ENCODE measurements at places on chromosomes 3 and 15.

DNA sequence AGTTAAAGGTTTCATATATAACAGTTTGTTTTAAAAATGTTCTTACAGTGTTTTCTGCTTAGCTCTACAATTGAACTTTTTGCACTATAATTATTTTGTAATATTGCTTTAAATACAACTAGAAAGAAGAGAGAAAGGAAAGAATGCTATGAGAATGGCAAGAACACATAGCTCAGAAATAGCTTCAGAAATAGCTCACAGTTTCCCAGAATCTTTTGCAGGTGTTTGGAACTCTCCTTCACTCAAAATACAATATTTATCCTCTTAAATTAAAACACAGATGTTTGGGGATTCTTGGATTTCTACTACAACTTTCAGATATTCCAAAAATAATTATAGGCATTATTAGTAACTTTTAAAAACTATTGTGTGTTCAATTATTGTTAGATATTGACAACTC, 658.0 kb upstream of the DPPA4 start:
- no peak for DNase-seq

- DNase-seq: no peak
Observed at GRCh38 chr15:29638781-29639180, 183.5 kb downstream of the TJP1 start.

GRCh38 chr15:40536501-40536900, 28.3 kb downstream of the CCDC32 start:
- no peak for DNase-seq

DNA sequence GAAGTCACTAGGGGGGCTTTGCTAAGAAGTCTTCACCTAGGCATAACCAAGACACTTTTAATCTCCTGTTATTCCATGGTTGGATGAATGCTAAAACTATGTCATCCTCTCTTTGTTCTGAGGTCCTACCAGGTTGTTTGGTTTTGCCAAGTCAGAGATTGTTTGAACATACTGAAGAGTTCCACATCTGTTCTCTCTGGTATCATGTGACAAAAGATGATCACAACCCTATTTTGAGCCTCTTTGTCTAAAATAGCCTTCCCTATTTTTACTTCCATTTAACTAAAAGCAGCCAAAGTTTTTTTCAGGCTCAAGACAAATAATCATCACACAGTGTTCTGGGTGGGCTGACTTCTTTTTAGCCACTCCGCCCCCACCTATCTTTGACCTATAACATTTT, 218.4 kb upstream of the LMCD1 start:
- no peak for DNase-seq

DNA sequence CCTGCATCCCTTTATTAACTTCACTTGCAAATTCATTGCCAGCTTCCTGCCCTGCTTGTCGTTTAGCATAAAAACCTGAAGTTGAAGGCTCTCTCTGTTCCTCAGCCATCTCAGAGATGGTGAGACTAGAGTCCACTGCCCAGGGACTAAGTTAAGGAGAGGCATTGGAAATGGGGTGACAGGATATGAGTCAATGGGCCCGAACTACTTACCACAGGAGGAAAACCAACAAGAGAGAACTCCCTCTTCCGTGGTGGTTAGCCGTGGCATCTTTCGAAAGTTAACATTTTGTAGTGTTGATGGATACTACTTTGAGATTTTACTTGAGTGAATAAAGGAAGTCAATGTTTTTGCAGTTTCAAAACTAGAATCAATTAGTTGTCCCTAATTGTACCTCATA, 65.3 kb downstream of the LRTM1 start:
- DNase-seq: no peak

DNA sequence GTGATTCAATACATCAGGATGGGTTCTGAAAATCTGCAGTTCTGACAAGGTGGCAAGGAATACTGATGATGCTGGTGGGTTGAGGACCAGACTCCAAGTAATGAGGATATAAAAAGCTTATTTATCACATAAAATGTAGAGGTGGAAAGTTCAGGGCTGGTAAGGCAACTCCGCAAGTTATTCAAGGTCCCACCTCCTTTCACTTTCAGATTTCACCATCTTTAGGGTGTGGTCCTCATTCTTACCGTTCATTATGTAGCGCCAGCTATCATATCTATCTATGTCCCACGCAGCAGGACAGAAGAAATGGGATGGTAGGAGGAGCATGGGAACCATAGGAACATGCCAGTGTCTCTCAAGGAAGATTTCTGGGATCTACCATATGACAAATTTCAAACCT, 80.3 kb downstream of the IL1RAP start:
- no peak for DNase-seq

DNA sequence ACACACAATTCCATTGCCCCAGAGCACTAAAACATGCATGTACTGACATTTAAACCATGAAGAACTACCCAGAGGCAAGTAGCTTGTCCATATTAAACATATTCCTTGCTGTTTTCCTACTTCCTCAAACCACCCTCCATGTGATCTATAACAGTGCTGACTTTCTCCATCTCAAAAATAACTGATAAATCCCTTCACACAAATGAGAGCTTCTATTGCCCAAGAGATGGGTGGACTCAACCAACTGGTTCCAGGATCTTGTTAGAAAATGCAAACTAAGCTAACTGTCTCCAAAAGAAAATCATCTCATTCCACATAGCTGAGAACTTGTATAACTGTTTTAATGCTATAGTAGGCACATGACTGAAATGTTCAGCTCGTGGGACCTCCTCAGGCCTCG, 29.6 kb downstream of the DCLK3 start:
- DNase-seq: no peak

GRCh38 chr3:71303627-71304200, 279.8 kb downstream of the FOXP1 start:
- no peak for DNase-seq

DNA sequence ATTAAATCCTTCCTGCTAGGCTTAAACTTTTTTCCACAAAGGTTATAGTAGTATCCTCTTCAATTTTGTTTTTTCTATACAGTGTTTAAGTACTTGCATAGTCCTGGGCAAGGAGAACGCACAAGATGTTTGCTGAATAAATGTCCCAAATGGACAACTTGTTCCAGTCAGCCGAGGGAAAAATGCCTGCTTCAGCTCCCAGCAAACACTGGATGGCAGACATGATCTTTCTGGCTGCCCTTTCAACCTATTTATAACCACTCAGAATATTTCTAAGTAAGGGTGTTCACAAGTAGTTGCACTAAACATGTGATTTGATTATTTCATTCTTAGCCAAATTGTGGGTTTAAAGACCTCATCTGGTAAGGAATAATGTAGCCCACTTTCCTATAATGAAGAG, 29.8 kb downstream of the GNB4 start:
- no peak for DNase-seq

DNA sequence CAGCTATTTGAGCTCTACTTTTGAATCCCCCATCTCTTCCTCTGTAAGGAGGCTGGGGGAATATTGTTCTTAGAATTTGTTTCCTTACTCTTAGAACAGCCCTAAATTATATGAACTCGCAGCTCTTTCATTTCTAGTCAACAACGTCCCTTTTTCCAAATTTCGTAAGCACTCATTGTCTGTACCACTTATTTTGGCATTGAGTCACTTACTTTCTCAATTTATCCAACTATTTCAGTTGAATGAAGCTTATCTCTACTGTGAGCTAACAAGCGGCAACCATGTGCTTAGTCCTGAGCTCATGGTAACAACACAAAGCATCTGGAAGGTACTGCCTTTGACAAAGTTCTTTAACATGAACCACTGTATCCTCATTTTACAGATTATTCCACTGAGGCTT, 191.1 kb downstream of the GREM1 start:
- no peak for DNase-seq

GRCh38 chr3:13547591-13548371, 1.1 kb upstream of the FBLN2 start:
- DNase-seq: no peak

DNA sequence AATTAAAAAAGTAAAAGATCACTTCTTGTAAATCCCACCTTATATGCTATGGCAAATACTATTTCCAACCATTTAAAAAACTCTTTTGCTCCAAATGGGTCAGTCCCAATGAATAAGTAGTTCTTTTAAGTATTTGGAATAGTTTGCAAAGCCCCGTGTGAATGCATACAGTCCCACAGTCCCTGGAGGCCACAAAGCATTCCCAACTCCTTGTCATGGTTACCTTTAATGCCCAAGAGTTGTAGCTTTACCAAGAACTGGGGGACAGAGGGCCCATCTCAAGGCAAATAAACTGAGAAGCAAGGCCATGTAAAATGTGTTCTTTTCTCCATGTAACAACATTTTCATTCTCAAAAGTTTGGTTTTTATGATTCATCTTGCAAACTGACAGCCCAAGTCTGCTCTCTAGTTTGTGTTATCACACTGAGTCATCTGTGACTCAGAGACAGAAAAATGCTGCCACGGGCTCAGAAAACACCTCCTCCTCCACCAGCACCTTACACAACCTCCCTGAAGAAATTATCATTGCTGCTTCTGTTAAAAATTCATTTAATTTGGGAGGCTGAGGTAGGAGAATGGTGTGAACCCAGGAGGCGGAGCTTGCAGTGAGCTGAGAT, 336.2 kb downstream of the ERC2 start:
- DNase-seq: no peak

GRCh38 chr3:129033633-129034321, 26.8 kb upstream of the GP9 start:
- DNase-seq: no peak

DNA sequence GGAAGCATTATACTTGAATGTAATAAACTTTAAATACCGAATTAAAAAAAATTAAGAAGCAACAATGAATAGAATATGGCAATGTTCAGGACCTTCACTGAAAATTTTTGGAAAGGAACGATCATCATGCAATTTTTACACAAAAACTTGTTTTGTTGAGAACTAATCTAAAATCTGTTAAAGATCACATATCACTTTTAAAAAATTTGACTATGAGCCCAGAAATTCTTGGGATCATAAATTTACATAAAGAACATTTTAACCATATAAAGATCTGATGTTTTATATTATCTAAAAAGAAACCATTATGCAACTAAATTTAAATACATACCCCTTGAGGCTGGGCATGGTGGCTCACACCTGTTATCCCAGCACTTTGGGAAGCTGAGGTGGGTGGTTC, 76.2 kb upstream of the MELTF start:
- DNase-seq: no peak

GRCh38 chr3:59126446-59126845, 76.6 kb upstream of the CFAP20DC start:
- DNase-seq: no peak

- no peak for DNase-seq
Observed at GRCh38 chr3:66553441-66554113, 52.8 kb upstream of the LRIG1 start.

DNA sequence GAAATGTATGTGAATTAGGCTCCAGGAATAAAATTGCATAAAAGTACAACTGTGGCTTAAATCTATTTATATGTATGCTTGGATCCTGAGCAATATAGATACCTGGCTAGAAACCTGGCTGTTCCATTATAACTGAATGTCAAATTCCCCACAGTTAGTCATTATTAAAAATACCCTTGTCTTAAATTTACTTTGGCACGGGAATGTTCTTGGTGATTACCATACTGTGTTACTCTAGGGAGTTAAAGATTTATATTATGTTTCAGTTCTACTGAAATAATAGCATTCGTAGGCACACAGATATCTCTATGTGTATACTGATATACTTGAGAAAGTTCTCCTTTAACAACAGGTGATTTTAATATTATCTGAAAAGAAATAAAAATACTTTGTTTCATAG, 394.1 kb downstream of the PTPRG start:
- DNase-seq: no peak

- no peak for DNase-seq
Observed at GRCh38 chr3:25171118-25171807, 256.8 kb upstream of the RARB start.

DNA sequence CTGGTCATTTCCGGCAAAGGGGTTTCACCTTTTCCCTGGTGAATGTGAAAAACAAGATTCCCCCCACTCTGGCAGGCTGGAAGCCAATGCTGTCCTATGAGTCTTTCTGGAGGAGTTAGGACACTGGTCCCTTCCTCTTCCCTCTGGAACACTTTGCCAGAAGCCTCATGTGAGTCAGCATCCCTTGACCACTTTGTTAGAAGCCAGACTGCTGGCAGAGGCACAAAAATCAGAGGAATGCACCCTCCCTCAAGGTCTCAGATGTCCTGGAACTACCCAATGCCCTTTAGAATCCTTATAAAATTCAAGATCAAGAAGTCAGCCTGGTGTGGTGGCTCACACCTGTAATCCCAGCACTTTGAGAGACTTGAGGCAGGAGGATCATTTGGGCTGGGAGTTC, 26.6 kb downstream of the ITGB5 start:
- DNase-seq: peak; percentile 89

DNA sequence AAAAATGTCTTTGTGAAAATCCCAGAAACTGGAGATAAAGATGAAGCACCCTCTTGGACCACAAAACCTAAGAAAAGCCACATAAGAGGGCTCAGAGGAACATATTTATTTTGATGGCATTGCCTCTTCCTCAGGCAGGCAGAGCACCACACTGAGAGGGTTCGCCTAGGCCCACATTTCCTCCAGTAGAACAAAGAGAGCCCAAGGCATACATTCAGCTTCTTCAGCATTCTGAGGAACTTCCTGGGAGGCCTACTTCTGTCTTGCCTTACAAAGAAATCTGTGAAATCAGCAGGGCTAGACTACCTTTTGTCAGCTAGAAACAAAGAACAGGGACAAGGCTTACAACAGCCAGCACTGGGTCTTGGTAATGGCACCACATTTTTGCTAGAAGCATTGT, 1325.3 kb downstream of the SI start:
- no peak for DNase-seq

DNA sequence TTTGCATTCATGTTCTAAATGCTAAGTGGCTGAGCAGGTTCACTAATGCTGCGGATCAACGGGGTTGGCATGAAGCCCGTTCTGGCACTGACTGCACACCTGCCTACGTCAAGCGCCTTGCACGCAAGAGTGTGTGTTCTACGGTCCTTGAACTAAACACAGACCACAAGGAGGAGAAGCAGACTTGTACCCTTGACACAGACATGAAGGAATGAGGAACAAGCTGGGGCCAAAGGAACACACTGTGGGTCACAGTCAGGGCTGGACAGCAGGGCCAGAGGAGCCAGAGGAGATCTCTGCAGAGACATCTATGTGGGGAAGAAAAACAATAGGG, 48.0 kb upstream of the LDHAL6B start:
- no peak for DNase-seq

DNA sequence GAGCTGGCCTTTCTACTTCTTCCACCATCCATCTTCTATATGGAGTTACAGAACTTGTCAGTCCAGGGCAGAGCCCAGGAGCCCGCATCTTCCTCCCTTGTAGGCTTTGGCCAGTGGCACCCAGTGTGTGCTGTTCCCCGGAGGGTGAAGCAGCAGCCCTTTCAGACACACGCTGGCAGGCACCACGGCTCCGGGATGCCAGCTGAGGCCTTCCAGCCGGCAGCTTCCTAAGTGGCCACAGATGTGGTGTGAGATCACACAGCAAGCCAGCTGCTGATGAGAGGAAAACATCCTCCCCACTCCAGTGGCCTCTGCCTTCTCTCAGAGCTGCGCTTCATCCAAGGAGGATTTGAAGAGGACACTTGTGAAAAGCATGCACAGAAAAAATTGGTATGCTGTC, 24.1 kb downstream of the CRABP1 start:
- no peak for DNase-seq

GRCh38 chr15:89116404-89116803, 28.1 kb downstream of the ABHD2 start:
- DNase-seq: no peak

- DNase-seq: no peak
Observed at GRCh38 chr3:120025520-120025919, 68.7 kb downstream of the GSK3B start.
